ENCODE measurements at places on chromosomes 6 and 20. TPM values are rescaled to one million over a fixed set of nuclear protein-coding genes. Genes with fewer than 3 reads are reported as not detected.
A peak's percentile ranks its signal among the peaks of the same experiment; 100 is the strongest.

The ARMC12 gene
- total RNA-seq: 1.5 TPM

The BEND6 gene
- 0.57 TPM for total RNA-seq

GRCh38 chr6:33571637-33572316 is 8.3 kb downstream of the BAK1 start:
- H3K27me3 ChIP-seq: no peaks in the 10 kb centered on the region
- peaks cover 29% of the 10 kb centered on the region for H3K4me1 ChIP-seq
- DNase-seq: no peak
- H3K27ac ChIP-seq: peak overlapping the region; percentile 87

DNA sequence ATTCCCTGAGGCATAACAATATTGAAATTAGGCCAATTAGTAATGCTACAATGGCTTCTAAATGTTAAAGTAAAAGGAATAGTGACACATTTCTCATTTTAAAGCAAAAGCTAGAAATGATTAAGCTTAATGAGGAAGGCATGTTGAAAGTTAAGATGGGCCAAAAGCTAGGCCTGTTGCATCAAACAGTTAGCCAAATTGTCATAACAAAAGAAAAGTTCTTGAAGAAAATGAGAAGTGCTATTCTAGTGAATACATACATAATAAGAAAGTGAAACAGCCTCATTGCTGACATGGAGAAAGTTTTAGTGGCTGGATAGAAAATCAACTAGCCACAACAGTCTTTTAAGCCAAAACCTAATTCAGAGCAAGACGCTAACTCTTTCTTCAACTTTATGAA is 12.9 kb downstream of the OR2A4 start:
- no peaks in the 10 kb centered on the region for H3K27me3 ChIP-seq
- DNase-seq: no peak

DNA sequence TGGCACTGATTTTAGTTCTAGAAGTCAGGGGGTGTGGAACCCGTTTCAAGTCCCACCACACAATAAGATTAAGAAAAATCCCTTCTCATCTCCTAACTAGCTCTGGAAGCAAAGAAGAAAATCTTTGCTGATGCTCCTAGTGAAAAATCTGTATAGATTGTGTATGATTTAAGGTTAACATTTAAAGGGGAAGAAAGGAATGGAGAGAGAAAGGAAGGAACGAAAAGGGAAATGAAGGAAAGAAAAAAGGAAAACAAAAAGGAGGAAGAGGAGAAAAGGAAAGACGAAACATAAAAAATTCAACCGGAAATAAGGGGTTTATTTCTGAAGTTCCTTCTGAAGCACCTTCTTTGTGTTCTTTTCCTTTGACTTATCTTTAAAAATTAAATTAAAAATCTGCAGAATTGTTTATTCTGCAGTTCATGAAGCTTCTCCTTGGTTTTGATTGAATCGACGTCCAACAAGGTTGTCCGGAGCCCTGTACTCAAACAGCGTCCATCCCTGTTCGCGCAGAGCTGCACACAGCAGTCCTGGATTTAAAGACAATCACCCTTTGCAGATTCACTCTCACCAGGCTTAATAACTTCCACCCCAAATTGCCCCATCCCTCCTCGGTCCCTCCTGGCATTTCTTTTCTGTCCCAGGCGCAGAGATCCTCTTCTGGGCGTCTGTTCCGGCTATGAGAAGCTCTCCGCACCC is 1.6 kb upstream of the TFAP2B start:
- no peak for DNase-seq
- peaks cover 12% of the 10 kb centered on the region for H3K27me3 ChIP-seq
- peak overlapping the region; percentile 23 for H3K4me3 ChIP-seq

DNA sequence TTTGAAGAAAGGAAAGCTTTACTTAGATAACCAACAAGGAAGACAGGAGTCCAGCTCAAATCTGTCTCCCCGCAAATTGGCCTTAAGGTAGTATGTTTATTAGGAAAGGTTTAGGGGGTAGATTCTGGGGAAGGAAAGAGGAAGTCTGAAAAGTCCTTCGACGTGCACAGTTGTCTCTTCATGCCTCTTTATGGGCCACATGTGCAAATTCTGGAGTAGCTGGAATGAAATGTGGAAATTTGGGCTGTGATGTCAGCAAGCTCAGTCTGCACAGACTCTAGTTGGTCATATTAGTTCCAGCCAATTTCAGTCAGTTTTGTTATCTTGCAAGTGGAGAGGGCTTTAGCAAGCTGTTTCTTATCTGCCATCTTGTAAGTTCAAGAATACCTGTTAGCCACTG is 50.1 kb downstream of the NUP153 start:
- H3K4me3 ChIP-seq: no peak overlapping the region
- no peak overlapping the region for H3K27ac ChIP-seq
- H3K27me3 ChIP-seq: no peaks in the 10 kb centered on the region
- H3K4me1 ChIP-seq: peaks cover 19% of the 10 kb centered on the region

- no peak for DNase-seq
- no peak overlapping the region for H3K27ac ChIP-seq
- H3K4me3 ChIP-seq: no peak overlapping the region
- no peaks in the 10 kb centered on the region for H3K4me1 ChIP-seq
- no peaks in the 10 kb centered on the region for H3K27me3 ChIP-seq
Observed at GRCh38 chr6:94623586-94623985, 953.7 kb upstream of the MANEA start.

- H3K4me3 ChIP-seq: no peak overlapping the region
- no peaks in the 10 kb centered on the region for H3K4me1 ChIP-seq
- H3K27ac ChIP-seq: no peak overlapping the region
- no peak for DNase-seq
Observed at GRCh38 chr6:43941174-43941573, 171.2 kb downstream of the VEGFA start.

Measured in esophagus squamous epithelium (tissue), 5 donors.